ENCODE measurements at places on chromosomes 5 and 9.

GRCh38 chr9:8183618-8184017, 384.0 kb upstream of the DMAC1 start:
- no peaks in the 10 kb centered on the region for H3K4me1 ChIP-seq
- no peak overlapping the region for H3K4me3 ChIP-seq
- H3K36me3 ChIP-seq = no peaks in the 10 kb centered on the region
- no peak for DNase-seq

DNA sequence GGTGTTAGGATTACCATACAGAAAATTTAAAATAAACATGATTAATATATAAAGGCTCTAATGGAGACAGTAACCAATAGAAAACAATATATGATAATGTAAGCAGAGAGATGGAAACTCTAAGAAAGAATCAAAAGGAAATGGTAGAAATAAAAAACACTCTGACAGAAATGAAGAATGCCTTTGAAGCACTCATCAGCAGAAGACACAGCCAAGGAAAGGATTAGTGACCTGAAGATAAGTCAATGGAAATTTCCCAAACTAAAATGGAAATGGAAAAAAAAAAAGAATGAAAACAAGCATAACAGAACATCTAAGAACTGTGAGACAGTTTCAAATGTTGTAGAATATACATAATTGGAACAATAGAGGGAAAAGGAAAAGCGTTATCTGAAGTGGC, 302.6 kb downstream of the DRD1 start:
- no peaks in the 10 kb centered on the region for H3K4me1 ChIP-seq
- H3K4me3 ChIP-seq = no peak overlapping the region
- DNase-seq = no peak
- H3K27ac ChIP-seq = no peak overlapping the region

- DNase-seq = no peak
- H3K27ac ChIP-seq = no peak overlapping the region
- H3K36me3 ChIP-seq = no peaks in the 10 kb centered on the region
- no peaks in the 10 kb centered on the region for H3K4me1 ChIP-seq
These were observed 160.6 kb downstream of the TAF11L14 start for GRCh38 chr5:17794815-17795214.

DNA sequence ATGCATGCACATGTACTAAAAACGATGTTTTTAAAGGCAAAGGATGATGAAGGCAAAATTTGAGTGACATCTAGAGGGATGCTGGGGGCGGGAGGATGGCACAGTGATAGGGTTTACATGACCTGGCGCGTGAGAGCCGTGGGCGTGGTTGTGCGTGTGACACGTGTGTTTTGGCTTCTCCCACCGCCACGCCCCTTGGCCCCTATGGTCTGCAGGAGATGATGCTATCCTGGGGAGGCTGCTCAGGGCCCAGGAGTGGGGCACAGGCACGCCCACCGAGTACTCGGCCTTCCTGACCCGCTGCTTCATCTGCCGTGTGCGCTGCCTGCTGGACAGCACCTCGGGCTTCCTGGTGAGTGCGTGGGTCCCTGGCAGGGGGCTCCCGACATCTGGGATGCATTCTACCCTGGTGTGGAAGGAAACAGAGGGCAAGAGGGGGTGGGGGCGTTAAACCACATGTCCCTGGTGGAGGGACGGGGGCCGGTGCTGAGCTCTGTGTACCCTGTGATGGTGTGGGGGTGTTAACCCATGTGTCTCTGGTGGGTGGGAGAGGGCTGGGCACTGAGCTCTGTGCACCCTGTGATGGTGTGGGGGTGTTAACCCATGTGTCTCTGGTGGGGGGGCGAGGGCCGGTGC, 19.2 kb upstream of the EXOC3 start:
- H3K4me3 ChIP-seq = no peak overlapping the region
- no peaks in the 10 kb centered on the region for H3K27me3 ChIP-seq
- H3K36me3 ChIP-seq = no peaks in the 10 kb centered on the region
- H3K27ac ChIP-seq = no peak overlapping the region
- H3K4me1 ChIP-seq = no peaks in the 10 kb centered on the region

DNA sequence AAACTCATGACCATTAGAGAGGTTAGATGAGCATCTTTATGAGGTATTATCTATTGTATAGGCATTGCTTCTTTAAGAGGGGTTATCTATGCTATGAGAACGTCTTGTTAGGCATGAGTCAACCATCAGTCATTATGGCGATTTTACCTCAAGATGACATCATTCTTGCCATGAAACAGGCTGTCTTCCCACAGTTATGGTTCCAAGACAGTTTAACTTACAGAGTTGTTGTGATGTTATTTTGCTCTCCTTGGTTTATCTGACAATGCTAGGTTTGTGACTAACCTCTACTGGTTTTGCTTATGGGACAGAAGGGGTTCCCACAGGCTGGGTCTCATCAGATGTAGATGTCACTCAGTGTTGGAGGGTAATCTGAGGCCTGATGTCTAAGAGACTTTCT, 1864.7 kb upstream of the ACO1 start:
- H3K27ac ChIP-seq = no peak overlapping the region
- H3K4me1 ChIP-seq = no peaks in the 10 kb centered on the region
- H3K4me3 ChIP-seq = no peak overlapping the region
- DNase-seq = no peak

DNA sequence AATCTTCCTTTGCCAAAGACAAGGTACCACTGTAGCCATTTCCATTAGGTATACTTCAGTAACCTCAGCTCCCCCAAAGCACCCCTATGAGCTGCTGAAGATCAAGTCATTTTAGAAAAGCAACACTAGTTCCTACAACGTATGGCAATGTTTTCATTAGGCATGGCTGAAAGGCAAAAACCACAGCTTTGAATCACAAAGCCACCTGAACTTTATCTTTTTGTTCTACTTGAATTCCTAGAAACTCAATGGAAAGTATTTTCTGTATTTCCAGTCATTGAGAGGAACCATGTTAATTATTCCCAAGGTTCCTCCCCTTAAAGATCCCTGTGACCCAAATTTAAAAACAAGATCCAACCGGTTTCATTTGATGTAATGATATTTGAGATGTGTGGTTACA, 152.1 kb downstream of the EFNA5 start:
- no peak overlapping the region for H3K27ac ChIP-seq
- H3K36me3 ChIP-seq = no peaks in the 10 kb centered on the region
- no peak overlapping the region for H3K4me3 ChIP-seq
- DNase-seq = no peak
- H3K27me3 ChIP-seq = no peaks in the 10 kb centered on the region

- H3K36me3 ChIP-seq = no peaks in the 10 kb centered on the region
- DNase-seq = peak; percentile 35
- H3K4me3 ChIP-seq = no peak overlapping the region
- no peaks in the 10 kb centered on the region for H3K27me3 ChIP-seq
These were observed 247.0 kb upstream of the IRX4 start for GRCh38 chr5:2129568-2130272.

DNA sequence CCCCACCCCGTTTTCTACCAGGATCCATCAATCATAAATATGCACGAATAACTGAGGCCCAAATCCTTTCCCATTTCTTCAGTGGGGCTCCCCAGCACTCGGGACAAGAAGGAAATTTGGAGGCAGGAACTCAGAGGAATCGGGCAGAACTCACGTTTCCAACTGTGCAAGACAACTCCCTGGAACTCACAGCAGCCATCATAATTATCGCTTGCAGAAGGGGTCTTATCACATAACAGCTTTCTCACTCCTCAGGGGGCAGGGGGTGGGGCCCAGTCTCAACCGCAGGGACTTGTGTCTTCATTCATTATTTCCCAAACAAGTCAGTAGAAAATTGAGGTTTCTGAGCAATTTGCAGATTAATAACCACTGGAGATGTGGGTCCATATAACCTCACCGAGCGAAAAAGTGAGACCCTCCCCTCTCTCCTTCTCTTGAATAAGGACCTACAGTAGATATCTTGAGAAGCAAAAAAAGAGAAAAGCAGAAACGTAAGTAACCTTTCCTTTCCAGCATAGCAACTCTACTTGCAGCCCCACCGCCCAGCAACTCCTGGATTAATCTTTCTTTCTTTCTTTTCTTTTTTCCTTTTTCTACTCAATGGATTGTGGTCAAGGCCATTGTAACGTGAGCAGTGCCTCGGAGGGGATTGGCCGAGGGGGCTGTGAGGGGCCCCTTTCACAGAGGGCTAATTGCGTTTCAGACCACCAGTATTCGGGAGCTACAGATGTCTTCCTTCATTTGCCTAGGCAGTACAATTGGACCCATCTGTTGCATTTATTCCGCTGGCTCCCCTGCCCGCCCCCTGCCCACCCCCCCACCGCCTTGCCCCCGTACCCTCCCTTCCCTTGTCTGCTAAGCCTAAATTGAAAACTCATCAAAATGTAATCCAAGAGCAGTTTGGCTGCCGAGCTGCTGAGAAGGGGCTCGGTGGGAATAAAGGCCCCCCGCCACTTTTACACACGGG, 24.7 kb upstream of the TIFAB start:
- H3K4me3 ChIP-seq = no peak overlapping the region
- peak; percentile 37 for DNase-seq
- no peak overlapping the region for H3K27ac ChIP-seq
- H3K27me3 ChIP-seq = no peaks in the 10 kb centered on the region
- H3K36me3 ChIP-seq = no peaks in the 10 kb centered on the region
- H3K4me1 ChIP-seq = no peaks in the 10 kb centered on the region

- H3K36me3 ChIP-seq = no peaks in the 10 kb centered on the region
- DNase-seq = no peak
- no peak overlapping the region for H3K4me3 ChIP-seq
- H3K27ac ChIP-seq = no peak overlapping the region
These were observed 205.3 kb downstream of the SLCO4C1 start for GRCh38 chr5:102090770-102091169.

- H3K36me3 ChIP-seq = no peaks in the 10 kb centered on the region
- DNase-seq = no peak
- H3K4me1 ChIP-seq = no peaks in the 10 kb centered on the region
- no peak overlapping the region for H3K4me3 ChIP-seq
- no peaks in the 10 kb centered on the region for H3K27me3 ChIP-seq
These were observed 405.4 kb downstream of the TMEM232 start for GRCh38 chr5:110321117-110321516.

DNA sequence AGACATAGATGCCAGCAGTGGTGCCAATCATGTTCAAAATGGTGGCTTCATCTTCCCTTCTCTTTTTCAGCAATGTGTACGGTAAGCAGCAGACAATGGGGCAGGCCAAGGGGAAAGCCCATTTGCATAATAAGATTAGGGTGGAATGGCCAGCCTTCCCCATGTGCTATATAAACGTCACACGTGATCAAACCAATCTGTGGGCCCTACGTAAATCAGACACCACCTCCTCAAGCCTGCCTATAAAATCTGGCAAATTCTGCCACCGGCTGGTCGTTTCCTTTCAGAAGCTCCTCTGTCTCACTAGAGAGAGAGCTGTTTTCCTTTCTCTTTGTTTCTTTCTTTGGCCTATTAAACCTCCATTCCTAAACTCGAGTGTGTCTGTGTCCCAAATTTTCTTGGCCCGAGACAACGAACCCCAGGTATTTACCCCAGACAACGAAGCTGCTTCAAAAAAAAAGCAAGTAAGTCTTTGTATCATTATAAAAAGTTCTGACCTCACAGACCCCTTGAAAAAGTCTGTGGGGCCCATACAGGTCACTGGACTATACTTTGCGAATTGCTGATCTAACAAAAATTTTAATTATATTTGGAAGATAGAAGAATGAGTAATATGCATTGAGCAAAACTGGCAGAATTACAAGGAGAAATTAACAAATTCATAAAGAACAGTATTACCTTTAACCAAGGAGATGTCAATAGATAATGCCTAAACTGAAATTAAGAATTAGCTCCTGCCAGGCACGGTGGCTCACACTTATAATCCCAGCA, 15.2 kb downstream of the ZBTB5 start:
- H3K27ac ChIP-seq = no peak overlapping the region
- H3K27me3 ChIP-seq = no peaks in the 10 kb centered on the region
- no peak overlapping the region for H3K4me3 ChIP-seq
- no peaks in the 10 kb centered on the region for H3K4me1 ChIP-seq

DNA sequence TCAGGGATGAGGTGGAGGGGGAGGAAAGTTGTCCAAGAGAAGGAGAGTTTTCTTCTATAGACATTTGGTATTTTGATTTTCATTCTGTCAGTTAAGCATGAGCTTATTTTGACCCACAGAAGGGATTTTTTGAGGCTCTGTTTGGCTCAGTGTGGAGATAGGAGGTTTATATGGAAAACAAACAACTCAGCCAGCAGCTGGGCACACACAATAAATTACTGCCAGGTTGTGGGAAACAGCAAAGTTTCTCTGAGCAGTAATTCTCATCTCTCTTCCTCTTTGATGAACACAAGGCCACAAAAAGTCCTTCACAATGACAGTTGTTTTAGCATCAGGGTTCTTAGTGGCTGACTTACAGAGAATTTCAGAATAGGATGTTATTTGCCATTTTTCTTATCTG, 486.1 kb downstream of the KDM4C start:
- no peaks in the 10 kb centered on the region for H3K4me1 ChIP-seq
- no peak overlapping the region for H3K27ac ChIP-seq
- H3K4me3 ChIP-seq = no peak overlapping the region
- H3K36me3 ChIP-seq = no peaks in the 10 kb centered on the region
- DNase-seq = no peak

- no peaks in the 10 kb centered on the region for H3K4me1 ChIP-seq
- H3K4me3 ChIP-seq = no peak overlapping the region
- H3K36me3 ChIP-seq = no peaks in the 10 kb centered on the region
- H3K27ac ChIP-seq = no peak overlapping the region
- DNase-seq = no peak
These were observed 371.3 kb downstream of the DMRT2 start for GRCh38 chr9:1421436-1421835.

DNA sequence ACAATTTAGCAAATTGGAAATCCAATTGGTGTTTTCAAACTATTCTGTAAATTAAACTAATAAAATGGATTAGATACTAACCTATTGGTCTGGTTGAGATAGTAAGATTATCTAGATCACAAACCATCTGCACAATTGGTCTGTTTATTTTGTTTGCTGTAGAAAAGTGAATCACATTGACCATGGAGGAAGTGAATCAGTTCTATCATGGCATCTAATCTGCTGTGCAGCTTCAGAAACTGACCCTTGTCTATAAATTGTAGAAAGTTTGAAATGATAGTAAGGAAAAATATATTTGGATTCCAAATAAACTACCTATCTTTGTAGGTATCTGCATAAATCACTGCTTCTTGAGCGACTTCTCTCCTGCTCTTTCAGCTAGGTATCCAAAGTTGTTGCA, 1865.4 kb downstream of the MAT2B start:
- no peaks in the 10 kb centered on the region for H3K4me1 ChIP-seq
- no peak for DNase-seq
- H3K27me3 ChIP-seq = no peaks in the 10 kb centered on the region
- H3K27ac ChIP-seq = no peak overlapping the region

DNA sequence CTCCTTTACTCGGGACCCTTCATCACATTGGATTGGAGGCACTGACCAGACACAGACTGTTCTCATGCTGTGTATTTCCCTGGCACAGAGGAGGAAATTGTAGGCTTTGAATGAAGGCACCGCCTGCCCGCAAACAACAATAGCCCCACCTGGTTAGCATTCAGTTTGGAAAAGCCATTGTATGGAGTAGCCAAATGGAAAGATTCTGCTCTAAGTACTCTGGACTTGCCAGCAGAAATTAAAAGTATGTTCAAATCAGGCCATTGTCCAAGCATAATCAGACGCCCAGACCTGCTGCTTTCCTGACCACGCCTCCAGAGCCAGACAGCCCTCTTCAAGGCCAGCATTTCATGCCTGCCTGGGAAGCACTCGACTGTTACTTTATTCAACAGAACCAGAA, 8.0 kb upstream of the SEMA4D start:
- H3K36me3 ChIP-seq = no peaks in the 10 kb centered on the region
- DNase-seq = no peak
- no peaks in the 10 kb centered on the region for H3K4me1 ChIP-seq
- no peak overlapping the region for H3K4me3 ChIP-seq
- H3K27ac ChIP-seq = no peak overlapping the region

Data from ascending aorta (tissue), 2 donors.